ENCODE measurements at places on chromosomes 5 and 9. TPM values are rescaled to one million over a fixed set of nuclear protein-coding genes. Genes with fewer than 3 reads are reported as not detected.

Gene VCP
- 174 TPM for total RNA-seq

Gene TYRP1
- total RNA-seq, result 1.7 TPM

Gene PCDHB15
- 0.69 TPM for total RNA-seq

Gene SPATA31A3
- total RNA-seq, result not detected

Gene OR13C9
- total RNA-seq, result not detected

Gene QRFP
- 0.24 TPM for total RNA-seq

DNA sequence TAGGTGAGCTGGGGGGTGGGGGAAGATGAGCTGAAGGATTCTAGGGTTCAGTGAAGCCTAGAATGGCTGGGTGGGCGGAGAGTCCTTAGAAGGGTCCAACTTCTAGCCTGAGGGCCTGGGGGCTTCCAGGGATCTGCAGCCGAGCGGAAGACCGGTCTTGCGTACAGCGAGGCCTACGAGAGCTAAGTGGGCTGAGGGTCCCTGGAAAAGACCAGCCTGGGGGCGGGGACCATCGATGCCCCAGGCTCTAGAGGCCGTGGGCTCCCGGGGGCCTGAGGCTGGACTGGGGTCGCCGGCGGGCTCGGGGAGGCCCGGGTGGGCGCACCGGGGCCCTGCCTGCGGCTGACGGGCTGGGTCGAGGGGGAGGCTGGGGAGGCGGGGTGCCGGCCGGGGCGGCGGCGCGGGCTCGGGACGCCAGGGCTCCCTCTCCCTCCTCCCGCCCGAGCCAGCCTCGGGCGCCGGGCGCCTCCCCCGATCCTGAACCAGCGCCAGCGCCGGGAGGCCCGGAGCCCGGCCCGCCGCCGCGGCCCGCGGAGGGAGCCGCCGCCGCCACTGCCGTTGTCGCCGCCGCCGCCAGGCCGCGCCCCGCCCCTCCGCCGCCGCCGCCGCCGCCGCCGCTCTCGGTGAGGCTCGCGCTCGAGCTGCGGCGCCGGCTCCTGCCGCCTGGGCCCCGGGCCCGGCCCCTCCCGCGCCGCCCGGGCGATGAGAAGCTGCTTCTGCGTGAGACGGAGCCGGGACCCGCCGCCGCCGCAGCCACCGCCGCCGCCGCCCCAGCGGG lies at the start of gene MVB12B:
Gene MVB12B, plus strand, starts transcription at position 602 of the 778 bp plus-strand sequence. Its CDS starts 101 bp downstream, at position 703.
- DNase-seq, result peak; percentile 53

- peak; percentile 93 for DNase-seq
These were observed 53.5 kb upstream of the TJP2 start for GRCh38 chr9:69120380-69121154.

- no peak for DNase-seq
These were observed 147.9 kb downstream of the ASTN2 start for GRCh38 chr9:117266855-117267497.

- peak; percentile 70 for DNase-seq
These were observed 6.9 kb upstream of the BOD1 start for GRCh38 chr5:173623296-173623771.

DNA sequence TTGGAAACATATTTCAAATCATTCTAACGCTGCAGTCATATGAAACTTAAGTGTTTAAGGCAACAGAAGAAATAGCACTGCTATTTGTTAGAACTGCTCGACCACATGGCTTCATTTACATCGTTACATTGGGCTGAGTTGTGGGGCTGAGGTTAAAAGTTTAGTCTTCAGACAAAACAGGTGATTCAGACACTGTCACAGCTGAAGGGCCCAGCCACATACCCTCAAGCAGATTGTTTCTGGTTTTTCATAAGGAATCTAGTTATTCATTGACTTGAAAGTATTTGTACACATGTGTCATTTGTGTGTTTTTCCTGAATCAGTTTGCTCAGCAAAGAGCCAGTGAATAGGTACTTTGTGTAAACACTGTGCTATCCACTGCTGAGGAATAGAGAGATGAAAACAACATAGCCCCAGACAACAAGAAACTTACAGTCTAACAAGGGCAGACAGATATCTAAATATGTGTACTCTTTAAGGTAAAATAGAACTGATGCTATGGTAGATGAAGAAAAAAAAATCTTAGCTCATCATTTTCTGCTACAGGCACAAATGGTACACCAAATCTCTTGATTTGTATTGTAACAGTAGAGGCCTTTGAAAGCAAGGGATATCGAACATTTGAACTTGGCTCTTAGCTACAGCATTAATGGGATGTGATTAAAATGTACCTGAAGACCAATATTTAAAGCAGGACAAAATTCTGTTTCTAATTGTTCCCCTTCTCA lies 357.6 kb upstream of the RPS23 start:
- no peak for DNase-seq

DNA sequence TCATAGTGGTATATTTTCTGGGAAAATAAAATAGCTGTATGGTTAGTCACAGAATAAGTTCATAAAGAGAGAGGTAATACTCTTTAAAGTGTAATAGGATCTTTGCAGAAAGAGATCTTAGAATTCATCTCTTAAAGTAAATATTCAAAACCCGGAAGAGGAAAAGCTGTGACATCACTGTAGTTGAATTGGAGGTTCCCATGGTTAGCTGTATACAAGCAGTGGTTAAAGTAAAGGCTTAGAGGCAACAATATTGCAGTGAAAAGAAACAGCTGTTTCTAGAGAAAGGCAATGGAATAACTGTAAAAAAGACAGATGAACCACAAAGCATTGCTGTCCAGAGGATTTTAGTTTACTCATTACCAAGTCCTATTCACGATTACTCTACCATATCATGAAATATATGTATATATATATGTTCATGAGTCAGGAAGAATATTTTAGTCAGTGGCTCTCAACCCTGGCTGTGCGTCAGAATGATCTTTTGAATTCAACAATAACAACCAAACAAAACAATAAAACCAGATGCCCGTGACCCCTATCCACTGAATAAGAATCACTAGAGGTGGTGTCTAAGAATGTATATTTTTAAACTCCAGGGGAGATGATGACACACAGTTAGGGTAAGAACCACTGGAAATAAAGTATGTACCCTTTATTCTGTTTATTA lies 4.7 kb downstream of the ERCC6L2 start:
- DNase-seq, result no peak

- DNase-seq, result peak; percentile 60
These were observed 124.4 kb downstream of the TENT4A start for GRCh38 chr5:6837519-6838110.

DNA sequence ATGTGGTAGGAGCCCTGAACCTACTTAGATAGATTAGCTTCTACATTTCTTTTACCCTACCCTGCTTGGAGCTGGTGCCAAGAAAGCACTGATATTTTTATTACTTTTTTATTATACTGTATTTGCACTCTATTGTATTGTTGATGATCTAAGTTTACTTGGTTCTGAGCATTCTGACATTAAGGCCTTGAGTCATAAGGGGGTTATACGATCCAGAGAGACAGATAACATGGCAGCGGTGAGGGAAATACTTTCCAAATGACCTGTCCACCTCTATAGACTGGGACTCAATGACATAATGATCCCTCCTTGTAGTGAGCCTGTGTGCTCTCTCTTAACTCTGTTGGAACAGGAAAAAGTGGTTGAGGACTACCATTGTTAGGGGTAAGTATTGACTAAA lies 176.3 kb downstream of the MAN2A1 start:
- DNase-seq, result no peak

DNA sequence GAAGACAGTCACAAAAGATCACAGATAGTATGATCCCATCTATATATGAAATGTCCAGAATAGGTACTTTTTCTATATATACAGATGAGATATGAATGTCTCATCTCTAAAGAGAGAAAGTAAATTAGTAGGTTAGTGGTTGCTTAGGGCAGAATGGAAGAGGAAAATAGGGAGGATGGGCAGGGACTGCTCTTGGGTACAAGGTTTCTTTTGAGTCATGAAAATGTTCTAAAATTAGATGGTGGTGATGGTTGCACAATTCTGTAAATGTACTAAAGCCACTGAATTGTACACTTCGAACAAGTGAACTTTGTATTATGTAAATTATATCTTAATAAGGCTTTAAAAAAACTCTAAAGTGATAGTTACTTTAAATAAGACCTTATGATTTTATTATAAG lies 59.6 kb upstream of the GRAMD2B start:
- DNase-seq, result no peak

- no peak for DNase-seq
These were observed 646.6 kb downstream of the TLE4 start for GRCh38 chr9:80218328-80218727.

GRCh38 chr5:132480893-132481595 lies 9.5 kb downstream of the IRF1 start:
- DNase-seq, result no peak

DNA sequence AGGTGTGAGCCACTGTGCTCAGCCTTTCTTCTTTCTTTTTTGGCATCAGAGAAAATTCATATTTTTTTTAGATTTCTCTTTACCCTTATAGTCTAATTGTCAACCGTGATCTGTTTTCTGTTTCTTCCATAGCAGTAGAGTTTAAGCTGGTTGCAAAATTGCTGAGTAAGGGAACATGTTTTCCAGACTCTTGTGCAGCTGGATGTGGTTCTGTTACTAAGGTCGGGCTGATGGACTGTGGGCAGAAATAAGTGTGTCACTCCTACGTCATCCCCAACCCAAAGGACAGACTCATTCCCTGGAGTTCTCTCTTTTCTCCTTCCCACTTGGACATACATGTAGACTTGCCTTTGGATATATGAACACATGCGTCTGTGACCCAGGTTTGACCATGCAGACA lies 64.1 kb upstream of the GOLM1 start:
- no peak for DNase-seq

DNA sequence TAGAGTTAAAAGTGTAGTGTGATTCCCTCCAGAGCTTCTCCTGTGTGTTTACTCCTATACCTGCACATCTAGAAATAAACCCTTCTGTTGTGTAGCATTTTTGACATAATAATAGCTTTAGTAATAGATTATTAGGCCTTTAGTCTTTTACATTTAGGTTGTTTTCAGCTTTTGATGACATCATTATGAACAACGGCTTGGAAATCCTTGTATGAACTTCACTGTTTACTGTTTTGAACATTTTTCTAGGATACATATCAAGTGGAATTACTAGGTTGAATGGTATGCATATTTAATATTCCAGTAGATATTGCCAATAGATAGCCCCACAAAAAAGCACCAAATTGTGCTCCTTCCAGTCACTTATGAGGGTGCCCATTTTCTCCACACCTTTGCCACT lies 174.0 kb downstream of the ARHGAP26 start:
- no peak for DNase-seq

- no peak for DNase-seq
These were observed 14.2 kb upstream of the GFPT2 start for GRCh38 chr5:180367300-180367699.

DNA sequence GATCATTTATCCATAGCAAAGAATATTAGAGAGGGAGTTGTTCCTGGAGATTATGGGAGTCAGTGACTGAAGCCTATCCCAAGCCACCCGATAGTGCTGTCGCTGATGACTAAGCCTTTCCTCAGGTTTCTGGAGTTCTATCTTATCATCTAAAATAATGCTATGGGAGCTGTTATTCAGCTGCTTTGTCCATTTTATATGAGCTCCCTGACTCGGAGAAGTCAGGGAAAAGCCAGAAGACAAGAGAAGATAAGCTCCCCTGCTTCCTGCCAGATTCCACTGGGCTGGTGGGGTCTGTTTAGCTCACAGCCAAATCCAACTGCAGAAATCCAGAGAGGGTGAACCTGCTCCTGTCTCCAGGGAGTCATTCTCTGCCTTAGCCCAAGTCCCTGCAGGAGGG lies 148.2 kb downstream of the DROSHA start:
- no peak for DNase-seq

DNA sequence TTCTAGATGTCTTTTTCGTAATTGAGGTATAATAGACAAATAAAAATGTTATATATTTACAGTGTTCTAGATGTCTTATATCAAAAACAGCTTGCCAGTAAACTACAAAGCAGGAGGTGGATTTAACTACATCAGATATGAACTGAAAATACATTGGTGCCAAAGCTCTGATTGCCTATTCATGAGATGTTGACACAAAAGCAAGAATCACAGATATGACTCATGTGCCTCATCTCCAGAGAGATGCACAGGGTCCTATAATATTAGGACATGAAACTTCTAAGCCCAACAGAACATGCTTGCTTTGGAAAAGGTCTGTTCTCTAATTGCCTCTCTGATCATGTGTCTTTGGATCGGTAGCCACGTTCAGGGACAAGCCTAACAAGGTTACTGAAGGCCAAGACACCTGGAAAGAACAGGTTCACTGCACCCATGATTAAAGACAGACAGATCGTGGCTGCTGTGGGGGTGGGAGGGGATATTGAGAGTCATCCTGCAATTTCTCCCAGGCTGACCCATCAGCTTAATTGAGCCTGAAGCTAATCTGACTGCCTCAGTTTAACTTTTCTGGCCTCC lies 16.8 kb downstream of the ABCA1 start:
- no peak for DNase-seq

DNA sequence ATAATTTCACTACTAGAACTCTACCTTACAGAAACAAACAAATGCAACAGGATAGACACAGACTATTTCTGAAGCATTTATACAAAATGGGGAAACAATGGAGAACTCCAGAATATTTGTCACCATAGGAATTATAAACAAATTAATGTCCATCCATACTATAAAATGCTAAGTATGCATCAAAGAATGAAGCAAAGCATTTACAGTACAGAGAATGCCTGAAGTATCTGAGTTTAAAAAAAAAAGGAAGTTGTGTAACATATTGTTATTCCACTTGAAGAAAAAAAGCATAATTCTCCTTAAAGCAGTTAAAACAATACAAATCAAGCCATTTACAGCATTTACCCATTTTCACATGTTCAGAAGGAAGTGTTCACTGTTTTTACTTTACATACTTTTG lies 53.0 kb downstream of the DROSHA start:
- DNase-seq, result no peak

DNA sequence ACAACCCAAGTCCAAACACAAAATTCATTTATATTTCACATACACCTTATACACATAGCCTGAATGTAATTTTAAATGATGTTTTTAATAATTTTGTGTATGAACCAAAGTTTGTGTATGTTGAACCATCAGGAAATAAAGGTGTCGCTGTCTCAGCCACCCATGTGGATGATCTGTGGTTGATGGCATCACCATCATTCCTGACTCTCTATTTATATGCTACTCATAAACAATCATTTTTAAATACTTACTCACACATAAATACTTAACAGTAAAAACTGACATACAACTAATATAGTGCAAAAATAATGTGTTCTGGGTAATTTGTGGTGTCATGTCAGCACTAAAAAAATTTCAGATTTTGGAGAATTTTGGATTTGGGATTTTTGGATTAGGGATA lies 38.4 kb downstream of the SMC5 start:
- no peak for DNase-seq

DNA sequence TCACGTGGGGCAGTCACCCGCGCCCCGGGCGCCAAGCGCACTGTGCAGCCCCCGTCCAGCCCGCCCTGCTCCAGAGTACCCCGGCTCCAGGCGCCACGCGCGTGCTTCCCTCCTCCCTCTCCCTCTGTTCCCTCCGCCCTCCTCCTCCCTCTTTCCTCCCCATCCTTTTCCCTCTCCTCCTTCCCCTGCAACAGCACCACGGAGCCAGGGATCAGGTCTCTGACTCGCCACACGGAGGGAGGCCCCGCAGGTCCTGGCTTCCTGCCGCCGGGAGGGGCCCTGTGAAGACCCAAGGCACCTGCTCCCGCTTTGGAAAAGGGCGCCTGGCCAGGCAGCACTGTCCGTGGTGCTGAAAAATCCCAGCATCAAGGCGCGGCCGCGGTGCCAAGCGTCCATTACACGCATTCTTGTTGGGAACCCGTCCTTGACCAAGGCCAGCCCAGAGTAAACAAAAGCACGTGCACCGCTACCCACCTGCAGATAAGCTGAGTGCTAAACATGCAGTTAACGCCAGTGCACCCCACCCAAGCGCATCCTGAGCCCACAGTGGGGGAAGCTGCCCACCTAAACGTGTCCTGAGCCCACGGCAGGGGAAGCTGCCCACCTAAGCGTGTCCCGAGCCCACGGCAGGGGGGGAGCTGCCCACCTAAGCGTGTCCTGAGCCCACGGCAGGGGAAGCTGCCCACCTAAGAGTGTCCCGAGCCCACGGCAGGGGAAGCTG lies 21.7 kb downstream of the SLC6A18 start:
- DNase-seq, result no peak
